GM12878 (cell line): ENCODE measurements at places on chromosomes 16 and 17. TPM values are rescaled to one million over a fixed set of nuclear protein-coding genes. Genes with fewer than 3 reads are reported as not detected.

DNA sequence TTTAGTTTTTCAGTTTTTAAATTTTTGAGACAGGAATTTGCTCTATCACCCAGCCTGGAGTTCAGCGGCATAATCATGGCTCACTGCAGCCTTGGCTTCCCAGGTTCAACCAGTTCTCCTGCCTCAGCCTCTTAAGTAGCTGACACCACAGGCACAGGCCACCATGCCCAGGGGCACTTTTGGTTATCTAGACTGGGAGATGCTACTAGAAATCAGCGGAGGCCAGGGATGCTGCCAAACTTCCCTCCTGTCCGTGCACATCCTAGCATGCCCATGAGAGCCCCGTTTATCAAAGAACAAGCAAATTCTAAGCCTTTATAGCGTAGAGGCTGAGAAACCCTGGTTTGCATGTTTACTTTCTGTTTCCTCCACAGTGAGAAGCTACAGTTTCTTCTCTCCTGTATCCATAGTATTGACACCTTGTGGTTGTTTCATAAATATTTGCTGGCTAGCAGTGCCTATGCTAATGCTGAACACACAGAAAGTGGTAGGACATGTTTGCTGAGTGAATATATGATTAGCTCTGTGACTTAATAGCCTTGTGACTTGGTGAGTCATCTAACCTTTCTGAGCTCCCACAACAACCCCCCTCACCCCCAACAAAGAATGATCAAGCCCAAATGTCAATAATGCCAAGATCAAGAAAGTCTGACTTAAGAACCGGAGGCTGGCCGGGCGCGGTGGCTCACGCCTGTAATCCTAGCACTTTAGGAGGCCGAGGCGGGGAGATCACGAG, 39.2 kb upstream of the MAF start:
- DNase-seq = no peak
- H3K27me3 ChIP-seq = no peaks in the 10 kb centered on the region

DNA sequence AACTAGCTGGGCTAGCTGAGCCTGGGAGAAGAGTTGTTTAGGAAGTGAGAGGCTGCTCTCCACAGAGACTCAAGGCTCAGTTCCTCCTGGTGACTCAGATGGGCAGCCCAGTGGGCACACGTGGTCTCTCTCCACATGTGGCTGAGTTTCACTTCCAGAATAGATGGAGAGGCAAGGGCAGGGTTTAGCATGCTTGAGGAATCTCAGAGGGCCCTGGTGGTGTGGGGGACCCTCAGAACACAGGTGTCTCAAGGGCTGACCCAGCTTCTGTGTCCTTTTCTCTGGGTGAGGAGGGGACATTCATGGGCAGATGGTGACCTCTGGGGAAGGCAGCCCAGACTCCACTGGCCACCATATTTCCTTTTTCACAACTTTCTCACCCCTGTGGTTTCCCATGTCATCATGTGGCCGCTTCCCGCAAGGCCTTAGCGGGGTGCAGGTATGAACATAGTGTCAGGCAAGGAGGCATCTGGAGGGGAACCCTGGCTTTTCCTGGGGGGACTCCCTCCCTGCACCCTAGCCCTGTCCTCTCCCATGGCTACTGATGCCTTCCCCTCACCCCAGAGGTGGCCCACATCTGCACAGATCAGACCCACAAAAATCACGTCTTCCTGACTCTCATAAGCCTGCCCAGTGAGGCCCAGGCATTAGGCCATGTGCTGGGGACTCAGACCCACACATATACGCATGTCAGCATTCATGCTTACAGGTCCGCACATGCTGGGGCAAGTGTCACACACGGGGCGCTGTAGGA, 3.3 kb downstream of the GRN start:
- H3K4me1 ChIP-seq = peaks cover 44% of the 10 kb centered on the region
- no peaks in the 10 kb centered on the region for H3K27me3 ChIP-seq
- DNase-seq = peak; percentile 91
- H3K4me3 ChIP-seq = peak overlapping the region; percentile 37; the same call in 1 of the 2 replicates
- peak overlapping the region; percentile 92 for H3K27ac ChIP-seq

DNA sequence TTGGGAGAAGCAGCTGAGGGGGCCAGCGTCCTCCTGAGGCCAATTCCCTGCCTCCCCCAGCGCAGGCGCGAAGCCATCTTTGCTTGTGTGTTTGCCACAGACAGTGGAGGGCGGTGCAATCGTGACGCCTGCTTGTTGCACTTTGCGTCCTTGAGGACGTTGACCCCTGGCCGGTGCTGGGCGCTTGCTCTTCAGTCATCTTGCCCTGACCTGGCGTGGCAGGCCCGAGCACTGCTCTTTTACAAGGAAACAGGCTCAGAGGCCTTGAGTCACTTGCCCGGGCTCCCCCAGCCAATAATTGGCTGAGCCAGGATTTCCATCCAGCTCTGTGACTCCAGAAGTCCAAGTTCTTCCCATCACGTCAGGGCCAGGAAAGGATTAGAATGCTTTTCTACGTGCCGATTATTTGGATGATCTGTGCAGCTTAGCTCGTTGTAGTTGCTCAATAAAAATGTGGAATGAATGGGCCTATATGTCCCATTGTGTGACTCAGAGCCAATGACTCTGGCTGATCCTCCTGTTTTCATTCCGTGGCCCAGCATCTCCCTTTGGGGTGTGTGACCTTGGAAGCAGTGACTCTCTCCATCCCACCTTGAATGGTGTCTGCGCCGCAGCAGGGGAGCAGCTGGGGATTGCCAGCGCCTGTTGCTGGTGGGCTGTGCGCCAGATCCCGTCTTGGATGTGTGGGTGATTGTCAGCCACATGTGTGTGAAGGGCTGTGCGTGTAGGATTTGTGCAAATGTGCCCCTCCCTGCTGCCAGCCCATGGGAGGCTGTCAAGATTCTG, 214.1 kb downstream of the SEC14L1 start:
- no peak overlapping the region for H3K4me3 ChIP-seq
- peaks cover 2% of the 10 kb centered on the region for H3K36me3 ChIP-seq
- peaks cover 3% of the 10 kb centered on the region; the same call in 1 of the 2 replicates for H3K4me1 ChIP-seq
- no peak for DNase-seq
- H3K27ac ChIP-seq = no peak overlapping the region

GRCh38 chr16:85167589-85168537, 55.6 kb upstream of the CIBAR2 start:
- H3K27ac ChIP-seq = no peak overlapping the region
- peaks cover 7% of the 10 kb centered on the region for H3K27me3 ChIP-seq
- no peak overlapping the region for H3K4me3 ChIP-seq
- H3K4me1 ChIP-seq = no peaks in the 10 kb centered on the region
- no peak for DNase-seq
- no peaks in the 10 kb centered on the region for H3K36me3 ChIP-seq

DNA sequence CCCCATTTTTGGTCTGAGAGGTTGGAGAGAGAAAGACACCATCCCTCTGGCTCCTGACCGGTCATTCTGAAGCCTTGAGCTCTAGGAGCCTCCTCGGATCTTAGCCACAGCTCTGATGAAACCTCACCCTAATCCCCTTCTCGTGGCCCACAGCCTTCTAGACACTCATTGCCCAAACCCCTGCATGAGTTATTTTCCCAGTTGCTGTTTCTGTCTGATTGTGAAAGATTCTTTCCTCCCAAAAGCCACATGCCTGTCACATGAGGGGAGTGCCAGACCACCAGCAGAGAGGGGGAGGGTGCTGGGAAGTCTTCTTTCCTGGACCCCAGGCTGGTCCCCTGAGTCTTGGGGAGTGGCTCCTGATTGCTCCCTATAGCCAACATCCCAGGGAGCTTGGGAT, 17.6 kb upstream of the ABR start:
- no peaks in the 10 kb centered on the region for H3K36me3 ChIP-seq
- H3K4me1 ChIP-seq = peaks cover 50% of the 10 kb centered on the region
- peak overlapping the region; percentile 29; the same call in 1 of the 2 replicates for H3K4me3 ChIP-seq
- H3K27me3 ChIP-seq = no peaks in the 10 kb centered on the region

GRCh38 chr17:1228781-1229348, 41.4 kb upstream of the BHLHA9 start:
- peaks cover 6% of the 10 kb centered on the region for H3K36me3 ChIP-seq
- DNase-seq = no peak
- H3K4me1 ChIP-seq = peaks cover 13% of the 10 kb centered on the region
- H3K4me3 ChIP-seq = peak overlapping the region; percentile 94
- H3K27ac ChIP-seq = peak overlapping the region; percentile 82
- no peaks in the 10 kb centered on the region for H3K27me3 ChIP-seq

- H3K4me1 ChIP-seq = no peaks in the 10 kb centered on the region
- H3K27ac ChIP-seq = no peak overlapping the region
- no peak overlapping the region for H3K4me3 ChIP-seq
- H3K27me3 ChIP-seq = no peaks in the 10 kb centered on the region
- no peak for DNase-seq
- H3K36me3 ChIP-seq = no peaks in the 10 kb centered on the region
Observed at GRCh38 chr16:1146409-1146808, 6.5 kb upstream of the CACNA1H start.

GRCh38 chr17:72264682-72265405, 144.0 kb downstream of the SOX9 start:
- no peak overlapping the region for H3K27ac ChIP-seq
- no peaks in the 10 kb centered on the region for H3K27me3 ChIP-seq
- no peaks in the 10 kb centered on the region; the same call in 1 of the 2 replicates for H3K4me1 ChIP-seq
- H3K4me3 ChIP-seq = no peak overlapping the region
- DNase-seq = peak; percentile 11
- H3K36me3 ChIP-seq = no peaks in the 10 kb centered on the region

DNA sequence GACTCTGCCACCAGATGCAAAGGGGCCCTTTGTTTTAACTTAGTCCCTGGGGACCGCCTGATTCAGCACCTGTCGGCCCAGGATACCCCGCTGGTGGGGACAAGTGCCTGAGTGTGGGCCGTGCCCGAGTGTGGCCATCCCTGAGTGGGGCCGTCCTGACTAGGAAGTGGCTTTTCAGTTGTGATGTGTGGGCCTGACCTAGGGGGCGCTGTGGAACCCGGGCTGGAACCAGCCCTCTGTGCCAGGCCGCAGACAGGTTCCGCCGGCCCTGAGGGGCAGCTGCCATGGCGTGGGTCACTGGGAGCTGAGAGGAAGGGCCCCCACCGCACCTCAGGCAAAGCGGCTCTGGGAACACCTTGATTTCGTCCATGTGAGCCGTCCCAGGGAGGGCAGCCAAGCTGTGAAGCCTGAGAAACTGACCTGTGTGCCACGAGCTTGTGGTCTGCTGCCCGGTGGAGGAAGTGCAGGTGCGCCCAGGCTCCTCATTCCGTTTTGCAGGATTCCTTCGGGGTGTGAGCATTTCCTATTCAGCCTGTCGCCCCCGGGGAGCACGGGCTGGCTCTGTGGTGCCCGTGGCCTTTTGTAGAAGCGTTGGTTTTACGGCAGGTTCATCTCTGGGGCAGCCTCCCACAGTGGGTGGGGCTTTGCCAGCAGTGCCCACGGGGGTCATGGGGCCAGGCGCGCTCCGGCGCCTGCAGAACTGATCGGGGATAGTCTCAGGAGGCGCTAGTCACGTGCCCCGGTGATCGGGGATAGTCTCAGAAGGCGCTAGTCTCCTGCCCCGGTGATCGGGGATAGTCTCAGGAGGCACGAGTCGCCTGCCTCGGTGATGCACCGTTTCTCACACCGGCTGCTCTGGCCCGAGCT, 5.3 kb downstream of the RPL13 start:
- DNase-seq = no peak
- no peaks in the 10 kb centered on the region for H3K27me3 ChIP-seq
- H3K27ac ChIP-seq = no peak overlapping the region
- H3K4me1 ChIP-seq = peaks cover 25% of the 10 kb centered on the region
- H3K36me3 ChIP-seq = peaks cover 22% of the 10 kb centered on the region

- no peaks in the 10 kb centered on the region for H3K4me1 ChIP-seq
- H3K27me3 ChIP-seq = no peaks in the 10 kb centered on the region
- peaks cover 38% of the 10 kb centered on the region for H3K36me3 ChIP-seq
- no peak for DNase-seq
- 0 out of 2 replicates have a peak overlapping the region, but pooled peaks have one; percentile 1 for H3K4me3 ChIP-seq
- no peak overlapping the region for H3K27ac ChIP-seq
Observed at GRCh38 chr16:27414788-27415431, 12.9 kb downstream of the IL21R start.

- H3K27me3 ChIP-seq = no peaks in the 10 kb centered on the region
- no peak for DNase-seq
- H3K4me1 ChIP-seq = no peaks in the 10 kb centered on the region
- no peak overlapping the region for H3K4me3 ChIP-seq
Observed at GRCh38 chr17:73933871-73934270, 269.6 kb upstream of the RPL38 start.

DNA sequence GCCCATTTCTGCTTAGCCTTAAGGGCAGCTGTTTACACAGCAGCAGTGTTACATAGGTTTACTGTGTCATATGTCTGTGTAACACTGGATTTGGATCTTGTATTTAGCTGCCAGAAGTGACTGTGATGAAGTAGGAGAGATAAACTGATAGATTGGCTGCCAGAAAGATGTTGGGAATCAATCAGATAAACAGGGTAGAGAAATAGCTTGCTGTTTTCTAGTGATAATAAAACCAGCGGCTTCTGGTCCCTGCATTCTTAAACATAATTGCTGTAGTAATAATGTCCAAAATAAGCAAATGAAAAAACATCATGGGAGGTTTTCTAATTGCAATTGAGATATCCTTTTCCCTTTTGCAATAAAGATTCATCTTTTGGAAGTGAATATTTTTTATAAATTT, 68.7 kb downstream of the AATF start:
- H3K36me3 ChIP-seq = peaks cover 9% of the 10 kb centered on the region; the same call in 1 of the 2 replicates
- no peaks in the 10 kb centered on the region for H3K27me3 ChIP-seq
- DNase-seq = no peak
- H3K27ac ChIP-seq = no peak overlapping the region
- H3K4me3 ChIP-seq = no peak overlapping the region

DNA sequence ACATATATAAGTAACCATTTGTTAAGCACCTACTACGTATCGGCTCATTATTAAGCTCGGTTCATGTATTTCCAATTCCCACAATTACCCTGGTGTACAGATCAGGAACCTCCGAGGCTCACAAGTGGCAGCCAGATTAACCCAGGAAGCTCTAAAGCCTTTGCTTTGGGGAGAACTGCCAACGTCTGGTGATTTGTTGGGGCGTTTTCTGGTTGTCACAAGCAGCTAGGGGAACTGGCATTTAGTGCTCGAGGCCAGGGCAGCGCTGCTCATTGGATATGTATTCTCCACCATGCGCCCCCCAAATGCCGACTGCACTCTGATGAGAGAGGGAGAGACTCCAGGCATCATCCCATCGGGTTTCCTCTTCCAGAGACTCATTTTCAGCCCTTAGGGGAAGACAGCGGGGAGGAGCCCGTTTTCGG, 541 bp downstream of the ZNF18 start:
- H3K27ac ChIP-seq = peak overlapping the region; percentile 23
- no peaks in the 10 kb centered on the region for H3K27me3 ChIP-seq
- no peaks in the 10 kb centered on the region for H3K36me3 ChIP-seq
- H3K4me3 ChIP-seq = peak overlapping the region; percentile 87
- H3K4me1 ChIP-seq = peaks cover 3% of the 10 kb centered on the region; the same call in 1 of the 2 replicates
- DNase-seq = peak; percentile 24

The DNAH9 gene
- total RNA-seq = 0.05 and 0.10 TPM in 2 replicates

The CRAMP1 gene
- total RNA-seq = 8.1 and 9.8 TPM in 2 replicates

The FSCN2 gene
- 2.1 and 2.7 TPM in 2 replicates for total RNA-seq

The ZDHHC1 gene
- total RNA-seq = 0.53 and 0.77 TPM in 2 replicates

The TP53TG3E gene
- not detected in 2 replicates for total RNA-seq

The ASPA gene
- not detected in 2 replicates for total RNA-seq

The QRICH2 gene
- 0.35 and 0.72 TPM in 2 replicates for total RNA-seq

The CCL4 gene
- total RNA-seq = 50.8 and 54.8 TPM in 2 replicates

The CES1 gene
- 0.66 and 0.69 TPM in 2 replicates for total RNA-seq

The KRT33A gene
- total RNA-seq = not detected in 2 replicates

The GFAP gene
- total RNA-seq = not detected in 2 replicates

The BAHCC1 gene
- 0.10 and 0.45 TPM in 2 replicates for total RNA-seq

The KCNH6 gene
- total RNA-seq = not detected in 2 replicates
